ENCODE measurements at places on chromosomes 2 and 18.

DNA sequence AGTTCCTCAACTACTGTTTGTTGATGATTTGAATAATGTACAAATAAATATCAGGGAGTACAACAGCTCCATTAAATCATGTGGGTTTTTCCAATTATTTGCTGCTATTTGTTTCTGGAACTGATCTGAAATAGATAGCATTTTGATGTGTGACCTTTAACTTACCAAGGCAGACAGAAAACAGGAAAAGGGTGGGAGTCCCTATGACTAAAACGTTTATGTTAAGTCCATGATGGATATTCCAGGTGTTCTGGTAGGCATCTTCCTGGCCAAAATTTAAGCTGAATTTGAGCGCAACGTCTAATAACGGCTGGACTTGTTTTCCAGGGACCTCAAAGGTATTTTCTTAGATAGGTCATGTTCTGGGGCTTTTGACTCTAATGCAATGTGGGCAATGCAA, 41.6 kb downstream of the WIPF1 start:
- no peak for DNase-seq

DNA sequence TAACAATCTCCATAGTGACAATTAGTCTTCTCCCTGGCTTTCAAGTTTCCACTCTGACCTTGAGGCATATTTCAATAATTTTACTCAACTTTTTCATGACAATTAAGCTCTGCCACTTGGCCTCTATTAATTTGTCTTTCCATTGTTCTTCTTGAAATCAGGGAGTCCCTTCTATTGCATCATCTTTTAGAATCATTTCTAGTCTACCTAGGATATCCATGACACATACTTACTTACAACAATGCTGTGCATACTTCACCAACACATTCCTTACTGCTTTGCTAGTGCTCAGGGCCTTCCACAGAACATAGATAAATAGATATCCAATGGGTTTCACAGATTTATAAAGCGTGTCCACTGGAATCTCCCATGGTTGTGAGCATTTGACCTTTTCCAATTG, 331.5 kb upstream of the LRP1B start:
- DNase-seq: no peak

- DNase-seq: no peak
Observed at GRCh38 chr2:85959185-85959584, 70.4 kb upstream of the ST3GAL5 start.

DNA sequence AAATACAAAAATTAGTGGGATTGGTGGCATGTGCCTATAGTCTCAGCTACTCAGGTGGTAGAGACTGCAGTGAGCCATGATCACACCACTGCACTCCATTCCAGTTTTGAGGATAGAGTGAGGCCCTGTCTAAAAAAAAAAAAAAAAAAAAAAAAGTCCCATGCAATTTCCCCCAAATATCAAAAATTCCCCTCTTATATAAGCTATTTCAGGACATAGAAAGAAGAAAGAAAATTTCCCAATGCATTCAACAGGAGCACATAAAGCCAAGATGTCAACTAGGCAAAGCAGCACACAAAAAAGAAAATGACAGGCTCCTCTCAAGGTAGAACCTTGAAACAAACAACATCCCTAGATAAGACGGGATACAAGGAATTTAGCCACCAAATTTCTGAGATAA, 213.3 kb downstream of the TCF4 start:
- DNase-seq: no peak

GRCh38 chr2:61620244-61621159, 82.3 kb upstream of the XPO1 start:
- no peak for DNase-seq

DNA sequence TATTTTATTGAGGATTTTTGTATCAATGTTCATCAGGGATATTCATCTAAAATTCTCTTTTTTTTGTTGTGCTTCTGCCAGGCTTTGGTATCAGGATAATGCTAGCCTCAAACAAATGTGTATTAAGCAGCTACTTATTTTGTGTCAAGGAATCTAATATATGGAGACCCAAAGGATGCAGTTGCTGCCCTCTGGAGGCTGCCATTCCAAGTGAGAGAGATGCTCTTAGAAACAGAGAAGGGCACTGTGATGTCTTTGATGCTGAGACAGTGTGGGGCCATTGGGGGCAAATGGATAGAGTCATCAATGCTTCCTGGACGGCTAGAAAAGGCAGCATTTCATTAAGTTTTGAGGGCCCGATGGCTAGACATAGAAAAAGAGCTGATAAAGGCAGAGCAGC, 292.6 kb downstream of the SETBP1 start:
- no peak for DNase-seq
